Skin of body (tissue), 3 donors: ENCODE measurements at places on chromosomes 13 and 19. TPM values are rescaled to one million over a fixed set of nuclear protein-coding genes. Genes with fewer than 3 reads are reported as not detected.

DNA sequence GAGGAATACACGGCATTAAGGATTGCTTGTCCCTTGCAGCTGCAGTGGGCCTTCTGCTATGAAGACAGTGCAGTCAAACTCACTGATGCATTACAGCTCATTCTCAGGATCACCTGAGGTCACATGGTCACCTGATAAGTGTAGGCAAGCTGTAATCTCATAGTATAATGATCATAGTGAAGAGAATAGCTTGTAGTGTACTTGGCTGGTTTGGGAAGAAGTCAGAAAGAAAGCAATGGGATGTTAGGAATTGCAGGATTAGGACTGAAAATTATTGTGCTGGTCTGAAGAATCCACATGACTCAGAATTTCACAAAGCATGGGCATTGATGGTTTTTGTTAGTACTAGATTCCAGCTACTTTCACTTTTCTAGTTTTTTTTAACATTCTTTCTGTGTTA, 76.7 kb downstream of the MBNL2 start:
- no peak for DNase-seq

GRCh38 chr19:12890787-12891552, at the start of gene GCDH:
TSS of gene GCDH (plus strand) at chr19:12891160. CDS start at chr19:12891305, 145 bp downstream.
- peak; percentile 98 for DNase-seq

DNA sequence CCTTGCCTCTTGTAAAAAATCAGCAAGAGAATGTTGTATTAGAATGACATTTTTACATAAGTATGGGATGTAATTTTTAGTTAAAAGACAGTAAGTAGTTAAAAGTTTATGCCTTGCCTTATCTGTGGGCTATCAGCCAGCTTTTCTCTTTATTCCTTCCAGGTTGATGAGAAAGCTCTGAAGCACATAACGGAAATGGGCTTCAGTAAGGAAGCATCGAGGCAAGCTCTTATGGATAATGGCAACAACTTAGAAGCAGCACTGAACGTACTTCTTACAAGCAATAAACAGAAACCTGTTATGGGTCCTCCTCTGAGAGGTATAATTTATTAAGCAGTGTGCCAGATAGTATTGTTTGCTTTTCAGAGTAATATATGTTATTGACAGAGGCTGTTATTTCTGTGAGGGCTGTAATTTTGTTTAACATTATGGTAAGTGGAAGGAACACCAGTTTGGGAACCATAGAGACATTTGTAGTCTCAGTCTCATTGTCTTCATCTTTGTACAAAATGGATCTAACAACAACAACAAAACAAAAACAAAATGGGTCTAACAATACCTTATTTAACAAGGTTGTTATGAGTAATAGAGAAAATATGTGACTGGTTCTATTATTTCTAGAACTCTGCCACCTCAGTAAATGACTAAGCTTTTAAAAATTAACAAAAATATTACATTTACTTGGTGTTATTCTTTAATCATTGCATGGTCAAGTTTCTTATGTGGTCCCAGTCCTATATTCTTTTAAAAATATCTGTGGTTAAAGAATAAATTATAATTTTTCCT, 112.8 kb downstream of the TDRD3 start:
- no peak for DNase-seq

GRCh38 chr13:53759016-53759415, 730.4 kb downstream of the OLFM4 start:
- DNase-seq: peak; percentile 68

GRCh38 chr13:92136449-92137155, 738.2 kb downstream of the GPC5 start:
- no peak for DNase-seq

The UBA52 gene
- total RNA-seq: 992 TPM
